ENCODE measurements at places on chromosomes 12 and 14.

DNA sequence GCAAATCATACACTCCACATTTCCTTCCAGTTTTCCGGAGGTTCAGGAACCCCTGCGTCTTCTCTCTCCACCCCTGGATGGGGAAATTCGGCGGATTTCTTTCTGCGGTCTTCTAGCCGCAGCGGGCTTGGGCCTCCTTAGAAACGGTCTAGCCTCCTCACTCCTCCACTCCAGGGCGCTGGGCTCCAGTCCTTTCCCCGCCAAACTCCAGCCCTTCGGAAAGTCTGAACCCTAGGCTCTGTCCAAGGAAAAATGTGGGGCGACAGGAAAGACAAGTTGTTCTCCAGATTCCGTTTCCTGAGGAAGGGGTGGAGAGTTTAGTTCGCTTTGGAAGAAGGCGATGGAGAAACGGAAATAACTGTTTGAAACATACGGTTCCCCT, 1.4 kb upstream of the HOXC10 start:
- no peak for DNase-seq

- no peak for DNase-seq
These were observed 6.9 kb downstream of the TNFRSF1A start for GRCh38 chr12:6334940-6335450.

DNA sequence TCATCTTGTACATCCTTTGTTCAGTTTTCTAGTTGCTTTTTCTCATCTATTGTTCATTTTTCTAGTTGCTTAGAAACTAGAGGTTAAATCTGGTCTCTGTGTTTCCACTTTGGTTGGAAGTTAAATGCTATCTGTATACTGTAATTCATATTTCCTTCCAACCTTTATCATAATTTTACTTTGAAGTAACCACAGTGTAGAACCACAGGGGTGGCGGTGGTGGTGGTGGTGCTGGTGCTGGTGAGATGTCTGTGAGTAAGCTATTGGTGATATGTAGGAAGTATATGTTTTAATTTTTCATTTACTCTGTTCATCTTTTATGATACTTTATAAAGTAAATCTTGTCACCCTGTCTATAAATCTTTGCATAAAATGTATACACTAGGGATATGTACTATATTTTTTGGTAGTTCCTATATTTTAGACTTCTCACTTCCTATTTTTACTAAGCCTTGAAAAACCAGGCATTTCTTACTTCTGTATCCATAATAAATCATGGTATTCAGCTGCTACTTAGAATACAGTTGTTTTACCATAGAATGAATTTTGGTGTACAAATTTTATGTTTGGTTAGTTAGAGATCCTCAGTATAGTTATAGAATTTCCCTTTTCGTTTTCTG, 31.9 kb downstream of the CCDC91 start:
- DNase-seq = no peak

DNA sequence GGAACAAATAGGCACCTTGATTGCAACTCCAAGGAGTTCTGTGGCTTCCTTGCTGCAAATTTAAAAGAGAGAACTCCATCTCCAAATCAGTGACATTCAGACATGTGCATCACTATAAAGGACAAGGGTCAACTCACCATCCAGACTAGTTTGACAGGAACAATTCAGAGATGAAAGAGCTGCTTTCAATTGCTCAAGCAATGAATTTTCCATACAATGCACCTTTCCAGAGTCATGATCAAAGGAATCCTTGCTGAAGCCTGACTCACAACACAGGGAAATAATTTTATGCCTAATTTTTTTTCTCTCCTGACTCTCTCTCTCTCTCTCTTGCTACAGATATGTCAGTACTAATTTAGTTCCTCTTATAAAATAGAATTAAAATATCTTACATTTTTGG, 380.5 kb upstream of the GARIN6 start:
- no peak for DNase-seq

DNA sequence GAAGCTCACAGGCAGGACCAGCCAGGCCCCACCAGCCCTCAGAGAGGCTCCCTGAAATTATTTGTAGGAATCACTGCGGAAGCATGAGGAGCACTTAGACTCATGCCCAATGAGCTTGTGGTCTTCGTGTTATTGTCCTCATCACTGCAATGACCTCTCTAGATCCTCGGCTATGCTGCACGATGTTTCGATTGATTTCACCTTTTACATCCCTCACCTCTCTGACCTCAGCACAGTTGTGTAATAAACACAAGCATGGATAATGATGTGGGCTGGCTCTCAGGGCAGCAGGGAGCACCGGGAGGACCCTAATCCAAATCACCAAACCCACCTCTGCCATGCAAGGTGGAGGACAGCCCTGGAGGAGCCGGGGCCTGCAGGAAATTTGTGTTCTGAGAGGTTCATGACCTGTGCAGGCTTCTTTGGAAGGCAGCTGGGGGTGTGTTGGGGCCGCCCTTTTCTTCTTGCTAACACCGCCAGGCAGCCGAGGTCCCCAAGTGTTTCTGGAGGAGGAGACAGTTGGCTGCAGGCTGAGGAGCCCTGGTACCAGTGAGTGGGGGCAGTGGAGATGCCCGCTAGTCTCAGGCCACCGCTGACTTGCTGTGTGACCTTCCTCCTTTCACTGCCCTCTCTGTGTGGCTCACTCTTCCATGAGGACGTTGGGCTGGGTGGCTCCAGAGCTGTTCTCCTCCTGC, 29.5 kb upstream of the EML1 start:
- DNase-seq = no peak

- no peak for DNase-seq
These were observed 44.6 kb upstream of the EVL start for GRCh38 chr14:100020629-100021028.

DNA sequence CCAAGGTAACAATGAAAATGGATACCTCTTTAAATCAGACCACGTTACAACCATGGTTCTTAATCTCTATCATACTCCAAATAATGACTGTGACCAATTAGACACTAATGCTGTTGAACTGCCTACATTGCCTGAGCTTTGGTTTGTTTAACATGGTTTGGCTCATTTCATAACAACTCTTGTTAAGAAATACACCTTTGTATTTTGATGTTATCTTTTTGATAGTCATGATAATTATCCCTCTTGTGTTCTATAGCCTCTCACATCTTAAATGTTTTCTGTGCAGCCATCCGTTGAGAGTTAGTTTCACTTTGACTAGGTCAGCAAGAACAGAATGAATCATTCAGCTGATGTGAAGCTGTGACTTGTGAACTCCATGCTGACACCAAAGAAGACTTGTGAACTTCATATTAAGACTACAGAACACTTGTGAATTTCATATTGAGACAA, 75.5 kb upstream of the RERGL start:
- DNase-seq = no peak

- DNase-seq = no peak
These were observed 133.0 kb upstream of the PZP start for GRCh38 chr12:9341260-9341585.

DNA sequence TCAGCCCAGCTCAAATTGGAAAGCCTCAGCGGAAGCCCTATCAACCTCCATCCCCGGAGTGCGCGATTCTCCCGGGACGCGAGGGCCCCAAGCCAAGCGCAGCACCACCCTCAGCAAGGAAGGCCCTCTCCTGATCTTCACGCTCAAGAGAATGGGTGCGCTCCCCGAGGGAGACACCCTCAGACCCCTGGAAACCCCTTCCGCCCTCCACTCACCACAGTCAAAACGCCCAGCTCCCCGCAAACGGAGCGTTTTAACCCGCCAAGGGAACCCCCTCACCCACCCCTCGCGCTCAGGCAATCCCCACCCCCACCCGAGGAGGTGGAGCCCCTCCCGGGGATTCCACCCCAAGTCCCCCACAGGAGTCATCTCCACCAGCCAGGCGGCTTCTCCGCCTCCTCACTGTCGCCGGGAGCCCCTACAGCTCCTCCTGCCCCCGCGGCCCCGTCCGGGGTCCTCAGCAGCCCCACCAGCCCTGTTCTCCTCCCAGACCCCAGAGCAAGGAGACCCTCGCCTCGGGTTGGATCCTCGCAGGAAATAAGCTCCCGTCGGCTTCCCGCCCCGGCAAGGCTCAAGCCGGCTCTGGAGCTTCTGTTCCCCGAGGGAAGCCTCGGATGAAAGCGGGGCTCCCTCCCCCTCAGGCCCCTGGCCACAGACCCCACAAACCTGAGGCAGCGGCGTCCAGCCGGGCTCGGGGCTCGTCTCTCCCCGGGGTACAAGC, 507 bp downstream of the BAZ2A start:
- DNase-seq = no peak

DNA sequence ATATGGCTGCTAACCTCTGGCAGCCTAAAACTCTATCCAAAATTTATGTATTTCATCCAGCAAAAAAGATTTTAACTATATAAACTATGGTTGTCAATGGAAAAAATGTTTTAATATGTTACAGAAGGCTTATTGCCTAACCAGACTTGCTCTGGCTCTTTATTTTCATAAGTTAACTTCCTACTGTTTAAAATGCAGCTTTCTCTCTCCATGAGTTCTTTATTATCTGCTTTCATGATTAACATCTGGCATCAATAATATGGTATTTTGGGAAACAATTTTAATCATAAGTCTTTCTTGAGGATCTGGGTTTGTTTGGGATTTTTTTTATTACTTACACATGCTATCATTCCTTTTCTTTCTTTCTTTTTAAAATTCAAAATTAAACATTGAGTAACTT, 20.5 kb downstream of the KERA start:
- no peak for DNase-seq

DNA sequence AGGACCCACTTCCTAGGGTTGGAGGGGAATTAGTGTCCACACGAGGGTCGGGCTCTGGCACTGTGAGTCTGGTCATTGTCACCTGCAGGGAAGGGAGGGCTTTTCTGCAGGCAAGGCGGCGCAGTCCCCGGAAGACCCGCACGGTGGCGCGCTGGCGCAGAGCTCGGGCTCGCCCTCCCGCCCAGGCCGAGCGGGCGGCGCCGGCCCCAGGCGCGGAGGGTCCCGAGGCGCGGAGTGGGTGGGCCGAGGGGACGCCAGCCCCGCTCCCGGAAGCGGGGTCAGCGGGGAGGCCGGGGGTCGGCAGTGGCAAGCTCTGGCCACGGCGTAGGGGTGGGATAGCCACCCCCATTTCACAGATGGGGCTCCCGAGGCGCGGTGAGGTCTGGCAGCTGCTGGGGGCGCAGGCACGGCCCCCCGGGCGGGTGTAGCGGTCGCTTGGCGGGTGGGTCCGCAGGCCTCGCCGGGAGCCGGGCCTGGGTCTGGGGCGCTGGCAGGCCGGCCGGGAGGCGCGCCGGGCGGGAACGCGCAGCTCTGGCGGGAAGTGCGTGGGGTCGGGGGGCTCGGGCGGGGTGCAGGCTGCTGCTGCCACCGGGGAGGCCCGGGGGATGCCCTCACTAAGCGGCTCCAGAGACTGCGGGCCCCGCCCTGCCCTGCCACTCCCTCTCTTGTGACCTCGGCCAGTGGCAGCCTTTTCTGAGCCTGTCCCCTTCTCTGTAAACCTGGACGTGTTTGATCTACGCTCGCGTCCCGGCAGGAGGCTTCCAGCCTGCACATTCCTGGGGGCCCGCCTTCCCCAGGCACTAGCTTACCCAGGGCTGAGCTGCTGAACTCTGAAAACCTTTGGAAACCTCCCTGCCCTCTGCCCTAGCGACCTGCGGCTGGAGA, 46.1 kb downstream of the CYP46A1 start:
- DNase-seq = no peak

GRCh38 chr12:13811061-13811460, 170.3 kb downstream of the GRIN2B start:
- no peak for DNase-seq

- no peak for DNase-seq
These were observed 215.2 kb downstream of the ANO6 start for GRCh38 chr12:45431126-45431525.
